ENCODE measurements at places on chromosomes 6 and 20. TPM values are rescaled to one million over a fixed set of nuclear protein-coding genes. Genes with fewer than 3 reads are reported as not detected.
A peak's percentile ranks its signal among the peaks of the same experiment; 100 is the strongest.

The GNMT gene
- 1.8 TPM for total RNA-seq

- no peak for DNase-seq
Observed at GRCh38 chr6:147707524-147707923, 199.0 kb downstream of the SAMD5 start.

DNA sequence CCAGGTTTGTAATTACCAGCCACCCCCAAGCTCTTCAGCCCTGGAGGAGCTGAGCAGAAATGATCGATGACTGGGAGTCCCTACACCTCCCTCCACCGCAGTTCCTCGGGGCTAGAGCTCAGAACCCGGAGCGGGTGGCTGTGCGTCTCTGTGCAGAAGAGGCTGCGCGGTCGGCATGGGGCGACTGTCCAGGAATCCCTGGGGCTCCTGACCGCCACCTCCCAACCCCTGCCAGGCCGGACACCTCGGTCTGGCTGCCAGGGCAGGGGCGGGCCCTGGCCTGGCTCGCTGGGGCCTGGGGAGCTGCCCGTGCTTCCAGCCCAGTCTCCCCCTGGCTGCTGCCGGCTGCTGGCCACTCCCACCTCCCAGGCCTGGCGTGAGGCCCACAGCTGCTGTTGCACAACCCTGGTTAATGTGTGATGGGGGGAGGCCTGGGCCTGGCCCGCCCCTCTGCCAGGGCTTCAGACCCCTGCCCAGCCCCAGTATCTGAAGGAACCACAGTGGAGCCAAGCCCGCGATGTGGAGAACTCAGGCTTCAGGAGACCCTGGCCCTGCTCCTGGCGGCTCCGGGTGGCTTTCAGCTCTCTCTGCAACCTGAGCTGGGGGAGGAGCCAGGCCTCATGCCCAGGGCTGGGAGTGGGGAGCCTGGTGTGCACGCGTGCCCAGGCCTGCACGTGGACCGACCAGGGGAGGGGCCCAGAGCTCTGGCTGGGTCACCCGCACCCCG, 1.2 kb downstream of the SLC2A4RG start:
- DNase-seq: peak; percentile 85

GRCh38 chr6:152206072-152206818, 398.8 kb downstream of the ESR1 start:
- peak; percentile 60 for DNase-seq

- DNase-seq: peak; percentile 44
Observed at GRCh38 chr20:62925420-62926228, 681 bp downstream of the DIDO1 start.

DNA sequence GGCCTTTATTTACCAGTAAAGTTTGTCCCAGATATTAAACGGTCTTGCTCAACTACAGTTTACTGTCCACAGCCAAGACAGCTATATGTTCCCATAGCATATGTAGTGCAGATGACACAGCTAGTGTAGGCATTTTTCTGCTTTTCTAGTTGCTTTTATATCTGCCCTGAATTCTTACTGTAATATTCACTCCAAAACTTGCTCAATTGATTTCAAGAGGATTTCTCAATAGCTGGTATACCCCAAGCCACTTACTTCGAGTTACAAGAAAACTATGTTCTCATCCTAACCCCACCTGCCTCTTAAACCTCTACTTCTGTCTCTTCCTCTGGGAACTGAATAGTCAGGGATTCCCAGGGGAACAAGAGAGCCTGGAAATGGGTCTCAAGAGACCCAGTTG, 18.9 kb upstream of the ROS1 start:
- no peak for DNase-seq

The PPT2 gene
- total RNA-seq: 58.6 TPM

DNA sequence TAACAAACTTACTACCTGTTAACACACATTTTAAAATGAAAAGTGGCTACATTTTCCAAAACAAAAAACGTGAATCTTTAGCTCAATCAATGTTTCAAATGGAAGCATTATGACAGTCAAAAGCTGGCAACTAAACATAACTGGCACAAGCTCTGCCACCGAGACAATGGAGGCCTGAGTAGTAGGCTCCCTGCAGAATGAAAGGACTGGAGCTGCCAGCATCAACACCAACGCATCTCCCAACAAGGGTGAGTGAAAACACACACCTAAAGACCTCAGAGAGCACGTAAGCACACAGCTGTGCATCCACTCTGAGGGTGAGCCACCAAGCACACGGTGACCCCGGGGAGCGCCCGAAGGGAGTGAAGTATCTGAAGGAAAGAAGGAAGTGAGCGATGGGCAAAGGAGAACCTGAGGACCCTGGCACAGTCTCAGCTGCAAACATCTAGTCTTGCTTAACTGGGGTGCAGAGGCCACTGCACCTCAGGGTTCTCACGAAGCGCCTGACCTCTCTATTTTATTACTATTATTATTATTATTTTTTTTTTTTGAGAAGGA, 1.6 kb upstream of the ADRM1 start:
- no peak for DNase-seq

GRCh38 chr20:50267041-50267865, 76.6 kb downstream of the CEBPB start:
- DNase-seq: peak; percentile 47

- DNase-seq: no peak
Observed at GRCh38 chr20:25003002-25003401, 10.5 kb upstream of the APMAP start.

All from A673 (cell line).